Activated CD4-positive, alpha-beta T cell treated with anti-CD3 and anti-CD28 coated beads, Interleukin-2, amount 10 ng/mL, durations not matched to agents 7 days and 5 days (primary cell): ENCODE measurements at places on chromosomes 2 and 18.

GRCh38 chr18:68703326-68703725, 11.6 kb downstream of the TMX3 start:
- peaks cover 27% of the 10 kb centered on the region for H3K4me1 ChIP-seq
- no peak for DNase-seq
- no peak overlapping the region for H3K27ac ChIP-seq

GRCh38 chr2:70535573-70535972, 18.1 kb downstream of the TGFA start:
- H3K27ac ChIP-seq: no peak overlapping the region
- peaks cover 5% of the 10 kb centered on the region for H3K36me3 ChIP-seq
- no peaks in the 10 kb centered on the region for H3K27me3 ChIP-seq
- peaks cover 4% of the 10 kb centered on the region for H3K4me1 ChIP-seq
- DNase-seq: no peak
- H3K4me3 ChIP-seq: no peak overlapping the region

DNA sequence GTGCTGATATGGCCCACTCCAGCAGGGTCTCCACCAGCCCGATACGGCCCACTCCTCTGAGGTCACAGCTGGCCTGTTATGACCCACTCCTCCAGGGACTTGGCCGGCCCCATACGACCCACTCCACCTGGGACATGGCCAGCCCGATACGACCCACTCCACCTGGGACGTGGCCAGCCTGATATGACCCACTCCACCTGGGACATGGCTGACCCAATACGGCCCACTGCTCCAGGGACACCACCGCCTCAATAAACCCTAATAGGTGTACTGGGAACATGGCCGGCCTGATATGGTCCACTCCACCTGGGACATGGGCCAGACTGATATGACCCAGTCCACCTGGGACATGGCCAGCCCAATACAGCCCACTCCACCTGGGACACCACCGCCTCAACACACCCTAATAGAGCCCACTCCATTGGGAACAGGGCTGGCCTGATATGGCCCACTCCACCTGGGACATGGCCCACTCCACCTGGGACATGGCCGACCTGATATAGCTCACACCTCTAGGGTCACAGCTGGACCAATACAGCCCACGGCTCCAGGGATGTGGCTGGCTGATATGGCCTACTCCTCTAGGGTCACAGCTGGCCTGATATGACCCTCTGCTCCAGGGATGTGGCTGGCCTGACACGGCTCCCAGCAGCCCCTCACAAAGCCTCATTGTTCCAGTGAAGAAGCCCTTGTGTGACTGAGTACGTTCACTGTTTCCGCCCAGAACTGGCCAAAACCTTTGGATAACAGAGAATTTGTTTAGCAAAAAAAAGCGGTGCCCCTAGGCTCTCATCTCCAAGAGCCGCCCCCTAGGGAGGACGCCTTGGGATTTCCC, 245.6 kb downstream of the HDAC4 start:
- no peak for DNase-seq
- no peak overlapping the region for H3K27ac ChIP-seq
- no peaks in the 10 kb centered on the region for H3K27me3 ChIP-seq
- H3K4me3 ChIP-seq: no peak overlapping the region
- peaks cover 76% of the 10 kb centered on the region for H3K36me3 ChIP-seq

- no peak overlapping the region for H3K4me3 ChIP-seq
- peak overlapping the region; percentile 97 for H3K27ac ChIP-seq
- H3K27me3 ChIP-seq: no peaks in the 10 kb centered on the region
- no peaks in the 10 kb centered on the region for H3K36me3 ChIP-seq
- H3K4me1 ChIP-seq: peaks cover 53% of the 10 kb centered on the region
Measured at GRCh38 chr2:231612109-231612455, 19.4 kb downstream of the TEX44 start.

- no peak overlapping the region for H3K27ac ChIP-seq
- no peaks in the 10 kb centered on the region for H3K36me3 ChIP-seq
Measured at GRCh38 chr18:50424877-50425690, 50.2 kb downstream of the SKA1 start.

GRCh38 chr2:16179701-16180416, 239.5 kb downstream of the MYCN start:
- no peaks in the 10 kb centered on the region for H3K4me1 ChIP-seq
- no peaks in the 10 kb centered on the region for H3K27me3 ChIP-seq
- no peak overlapping the region for H3K27ac ChIP-seq
- H3K36me3 ChIP-seq: no peaks in the 10 kb centered on the region

DNA sequence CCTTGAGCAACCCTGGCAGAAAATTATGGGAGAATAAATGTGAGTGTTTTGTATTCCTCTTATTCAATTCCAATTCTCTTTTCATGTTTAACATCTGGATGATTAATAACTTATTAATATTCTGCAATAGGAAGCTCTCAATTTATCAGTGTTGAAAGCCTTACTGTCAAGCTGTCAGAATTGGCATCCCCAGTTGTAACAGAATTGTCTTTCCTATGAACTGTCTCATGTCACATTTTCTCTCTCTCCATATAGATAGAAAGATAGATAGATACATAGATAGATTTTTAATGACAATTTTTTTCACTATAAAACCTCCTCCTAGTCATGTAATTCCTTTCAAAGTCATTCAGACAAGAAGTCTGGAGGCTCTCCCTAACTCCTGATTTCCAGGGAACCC, 331.5 kb downstream of the GALNT13 start:
- H3K27ac ChIP-seq: no peak overlapping the region
- H3K27me3 ChIP-seq: no peaks in the 10 kb centered on the region
- no peaks in the 10 kb centered on the region for H3K36me3 ChIP-seq
- DNase-seq: no peak

- H3K4me1 ChIP-seq: no peaks in the 10 kb centered on the region
- H3K27me3 ChIP-seq: peaks cover 16% of the 10 kb centered on the region
- H3K27ac ChIP-seq: no peak overlapping the region
- H3K4me3 ChIP-seq: no peak overlapping the region
- DNase-seq: no peak
Measured at GRCh38 chr2:240287011-240287410, 146.6 kb upstream of the OTOS start.

DNA sequence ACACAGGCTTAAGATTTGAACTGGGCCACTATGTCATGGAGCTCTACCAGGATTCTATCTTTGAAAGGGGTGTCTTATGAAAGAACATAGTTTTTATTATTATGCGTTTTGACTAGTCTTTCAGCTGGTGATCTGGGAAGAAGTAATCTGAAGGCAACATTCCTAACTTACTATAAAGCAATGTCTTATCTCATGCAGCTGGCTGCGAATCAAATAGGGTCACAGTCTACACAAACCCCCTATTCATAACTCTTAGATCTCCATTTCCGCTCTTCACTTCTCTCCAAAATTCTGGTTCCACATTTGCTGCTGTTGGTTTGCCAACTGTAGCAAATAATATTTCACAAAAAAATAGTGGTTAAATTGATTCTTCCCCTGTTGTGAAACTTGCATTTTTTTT, 813.3 kb downstream of the CNTNAP5 start:
- H3K36me3 ChIP-seq: no peaks in the 10 kb centered on the region
- H3K4me3 ChIP-seq: no peak overlapping the region
- no peak overlapping the region for H3K27ac ChIP-seq
- H3K27me3 ChIP-seq: no peaks in the 10 kb centered on the region
- DNase-seq: no peak

- no peak overlapping the region for H3K27ac ChIP-seq
- no peaks in the 10 kb centered on the region for H3K4me1 ChIP-seq
- H3K27me3 ChIP-seq: peaks cover 2% of the 10 kb centered on the region
- no peak for DNase-seq
Measured at GRCh38 chr2:236776695-236777251, 207.1 kb downstream of the ACKR3 start.

DNA sequence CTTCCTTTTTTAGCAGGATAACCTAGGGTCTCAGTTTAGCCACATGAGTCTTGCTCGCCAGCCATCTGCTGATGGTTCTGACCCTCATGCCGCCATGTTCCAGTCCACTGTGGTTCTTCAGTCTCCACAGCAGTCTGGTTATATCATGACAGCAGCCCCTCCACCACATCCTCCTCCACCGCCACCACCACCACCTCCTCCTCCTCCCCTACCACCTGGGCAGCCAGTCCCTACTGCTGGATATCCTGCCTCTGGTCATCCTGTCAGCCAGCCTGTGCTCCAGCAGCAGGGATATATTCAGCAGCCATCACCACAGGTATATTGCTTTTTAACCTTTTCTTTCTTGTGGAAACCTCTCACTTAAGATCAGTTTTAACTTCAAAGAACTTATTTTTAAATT, 89.9 kb upstream of the UBXN4 start:
- no peak overlapping the region for H3K27ac ChIP-seq
- no peaks in the 10 kb centered on the region for H3K27me3 ChIP-seq
- no peak for DNase-seq
- H3K4me1 ChIP-seq: peaks cover 6% of the 10 kb centered on the region
- peaks cover 45% of the 10 kb centered on the region for H3K36me3 ChIP-seq
- H3K4me3 ChIP-seq: no peak overlapping the region

- H3K4me3 ChIP-seq: no peak overlapping the region
- H3K4me1 ChIP-seq: peaks cover 9% of the 10 kb centered on the region
- H3K36me3 ChIP-seq: no peaks in the 10 kb centered on the region
- no peaks in the 10 kb centered on the region for H3K27me3 ChIP-seq
- no peak for DNase-seq
- H3K27ac ChIP-seq: no peak overlapping the region
Measured at GRCh38 chr18:44546954-44547353, 133.7 kb upstream of the SETBP1 start.

DNA sequence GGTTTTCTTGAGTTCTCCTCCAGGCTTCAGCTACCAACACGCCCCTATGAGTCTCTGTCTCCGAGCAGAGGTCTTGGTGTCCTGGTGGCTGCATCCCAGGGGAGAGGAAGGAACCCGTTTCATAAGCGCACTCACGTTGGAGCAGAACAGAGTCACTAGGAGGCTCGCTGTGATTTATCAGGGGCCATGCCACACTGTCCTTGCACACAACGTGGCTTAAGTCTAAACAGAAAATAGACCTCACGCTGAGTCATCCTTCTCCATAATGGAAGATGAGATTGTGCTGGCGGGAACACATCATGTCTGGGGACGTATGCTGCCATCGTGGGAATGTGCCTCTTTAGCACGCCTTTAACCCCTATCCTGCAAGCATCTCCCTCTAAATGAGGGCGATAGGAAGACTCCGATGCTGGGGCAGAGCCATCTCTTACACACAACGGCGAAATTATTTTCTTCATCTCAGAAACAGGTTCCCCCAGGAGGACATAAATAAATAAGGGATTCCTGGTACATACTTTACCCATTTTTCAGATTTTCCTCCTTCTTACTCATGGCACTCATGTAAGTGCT, 211.4 kb downstream of the KLHL29 start:
- no peak overlapping the region for H3K27ac ChIP-seq
- H3K36me3 ChIP-seq: no peaks in the 10 kb centered on the region
- DNase-seq: no peak
- peaks cover 2% of the 10 kb centered on the region for H3K27me3 ChIP-seq

- no peak for DNase-seq
- peak overlapping the region; percentile 88 for H3K27ac ChIP-seq
- H3K4me1 ChIP-seq: peaks cover 82% of the 10 kb centered on the region
- H3K4me3 ChIP-seq: peak overlapping the region; percentile 62
- peaks cover 32% of the 10 kb centered on the region for H3K36me3 ChIP-seq
- H3K27me3 ChIP-seq: no peaks in the 10 kb centered on the region
Measured at GRCh38 chr2:157479081-157480027, 35.5 kb upstream of the CYTIP start.

GRCh38 chr2:109166811-109167210, 37.8 kb downstream of the SH3RF3 start:
- peaks cover 2% of the 10 kb centered on the region for H3K4me1 ChIP-seq
- no peak overlapping the region for H3K27ac ChIP-seq
- no peak overlapping the region for H3K4me3 ChIP-seq
- no peak for DNase-seq
- no peaks in the 10 kb centered on the region for H3K36me3 ChIP-seq

DNA sequence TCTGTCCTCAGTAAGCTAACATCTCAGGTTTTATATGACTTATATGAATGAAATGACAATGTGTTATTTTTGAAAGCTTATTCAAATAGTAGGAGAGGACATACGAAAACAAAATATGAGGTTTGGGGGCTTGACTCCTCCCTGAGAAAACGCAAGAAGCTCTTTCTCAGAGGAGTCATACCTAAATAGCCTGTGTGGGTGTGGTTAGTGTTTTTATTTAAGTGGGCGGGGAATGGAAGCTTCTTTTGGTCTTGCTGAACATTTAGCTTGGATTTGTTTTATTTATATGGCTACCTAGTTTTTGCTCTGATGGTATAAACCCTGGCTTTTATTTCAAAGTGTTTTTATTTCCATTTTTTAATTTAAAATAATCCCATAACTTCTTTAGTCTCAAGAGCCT, 72.1 kb upstream of the DSG1 start:
- H3K27me3 ChIP-seq: no peaks in the 10 kb centered on the region
- H3K4me1 ChIP-seq: no peaks in the 10 kb centered on the region
- H3K27ac ChIP-seq: no peak overlapping the region
- H3K36me3 ChIP-seq: no peaks in the 10 kb centered on the region
- DNase-seq: no peak

- no peaks in the 10 kb centered on the region for H3K27me3 ChIP-seq
- DNase-seq: no peak
- H3K4me1 ChIP-seq: peaks cover 4% of the 10 kb centered on the region
Measured at GRCh38 chr2:30112561-30112960, 34.2 kb upstream of the YPEL5 start.

GRCh38 chr2:109009920-109010610, 21.0 kb upstream of the EDAR start:
- H3K27me3 ChIP-seq: no peaks in the 10 kb centered on the region
- H3K36me3 ChIP-seq: no peaks in the 10 kb centered on the region
- H3K4me1 ChIP-seq: peaks cover 3% of the 10 kb centered on the region
- no peak for DNase-seq
- no peak overlapping the region for H3K27ac ChIP-seq
- no peak overlapping the region for H3K4me3 ChIP-seq

- no peak overlapping the region for H3K27ac ChIP-seq
- H3K36me3 ChIP-seq: no peaks in the 10 kb centered on the region
- peaks cover 21% of the 10 kb centered on the region for H3K27me3 ChIP-seq
- peaks cover 4% of the 10 kb centered on the region for H3K4me1 ChIP-seq
- no peak overlapping the region for H3K4me3 ChIP-seq
- DNase-seq: no peak
Measured at GRCh38 chr2:11996618-11997017, 250.2 kb downstream of the LPIN1 start.

- H3K4me1 ChIP-seq: peaks cover 34% of the 10 kb centered on the region
- H3K36me3 ChIP-seq: peaks cover 23% of the 10 kb centered on the region
- no peak overlapping the region for H3K4me3 ChIP-seq
- DNase-seq: peak; percentile 38
Measured at GRCh38 chr2:241445426-241445825, 63.0 kb downstream of the STK25 start.

DNA sequence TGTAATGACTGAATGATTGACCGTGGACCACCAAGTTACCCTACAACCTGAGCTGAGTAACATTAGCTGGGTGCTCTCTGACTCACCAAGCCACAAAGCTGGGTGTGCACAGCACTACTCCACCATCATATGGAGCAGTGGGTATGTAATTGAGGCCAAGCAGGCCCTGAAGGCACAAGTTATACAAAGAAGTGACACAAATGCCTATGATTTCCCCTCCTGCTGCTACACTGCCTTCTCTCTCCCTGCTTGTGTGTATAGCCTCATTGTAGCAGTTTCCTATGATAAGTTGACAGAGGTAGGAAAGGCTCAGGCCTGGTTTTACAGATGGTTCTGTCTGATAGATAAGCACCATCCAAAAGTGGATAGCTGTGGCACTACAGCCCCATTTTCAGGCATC, 1327.2 kb upstream of the DDX18 start:
- no peaks in the 10 kb centered on the region for H3K4me1 ChIP-seq
- no peak overlapping the region for H3K27ac ChIP-seq
- no peak overlapping the region for H3K4me3 ChIP-seq
